ENCODE measurements at places on chromosomes 3 and 15.

- no peak overlapping the region for H3K27ac ChIP-seq
- H3K36me3 ChIP-seq = no peaks in the 10 kb centered on the region
- peaks cover 6% of the 10 kb centered on the region for H3K27me3 ChIP-seq
- no peaks in the 10 kb centered on the region for H3K4me1 ChIP-seq
These were observed 64.9 kb upstream of the SPRED1 start for GRCh38 chr15:38187630-38188313.

DNA sequence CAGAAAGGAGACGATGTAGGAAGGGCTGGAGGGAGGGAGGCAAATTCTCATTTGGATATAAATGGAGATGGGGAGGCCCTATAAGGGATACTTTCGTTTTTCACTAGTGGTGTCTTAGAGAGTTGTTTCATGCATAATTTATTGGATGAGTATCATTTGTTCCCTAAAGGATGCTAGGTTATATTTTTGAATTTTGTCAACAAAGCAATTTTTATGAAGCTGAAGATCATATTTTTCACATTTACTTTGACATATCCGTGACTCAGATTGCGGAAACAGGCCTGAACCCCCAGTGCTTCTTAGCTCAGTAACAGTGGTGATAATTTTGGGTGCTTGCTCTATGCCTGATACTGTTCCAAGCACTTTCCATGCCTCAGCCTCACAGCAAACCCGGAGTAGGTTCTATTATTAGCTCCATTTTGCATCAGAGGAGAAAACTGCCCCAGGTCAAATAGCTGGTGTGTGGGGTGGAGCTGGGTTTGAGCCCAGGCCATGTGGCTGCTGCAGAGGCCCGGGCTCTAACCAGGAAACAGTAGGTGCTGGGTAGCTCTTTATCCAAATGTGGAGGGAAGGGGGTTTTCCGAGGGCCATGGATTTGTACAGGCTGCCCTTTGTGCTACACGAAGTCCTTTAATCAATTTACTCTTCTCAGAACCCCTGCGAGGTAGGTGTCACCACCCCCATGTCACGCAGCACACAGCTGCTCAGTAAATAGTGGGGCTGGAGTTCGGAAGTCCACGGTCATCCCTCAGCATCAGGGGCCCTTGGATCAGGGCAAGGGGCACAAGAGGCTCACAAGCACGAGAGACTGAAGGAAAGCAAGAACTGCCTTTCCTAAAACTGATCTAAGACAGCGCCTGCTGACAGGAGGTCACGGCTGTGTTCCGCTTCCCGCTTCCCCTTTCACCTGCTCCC, 99.1 kb downstream of the SLC49A4 start:
- peaks cover 19% of the 10 kb centered on the region for H3K4me1 ChIP-seq
- no peak overlapping the region for H3K4me3 ChIP-seq
- peaks cover 15% of the 10 kb centered on the region for H3K27me3 ChIP-seq
- DNase-seq = peak; percentile 52

DNA sequence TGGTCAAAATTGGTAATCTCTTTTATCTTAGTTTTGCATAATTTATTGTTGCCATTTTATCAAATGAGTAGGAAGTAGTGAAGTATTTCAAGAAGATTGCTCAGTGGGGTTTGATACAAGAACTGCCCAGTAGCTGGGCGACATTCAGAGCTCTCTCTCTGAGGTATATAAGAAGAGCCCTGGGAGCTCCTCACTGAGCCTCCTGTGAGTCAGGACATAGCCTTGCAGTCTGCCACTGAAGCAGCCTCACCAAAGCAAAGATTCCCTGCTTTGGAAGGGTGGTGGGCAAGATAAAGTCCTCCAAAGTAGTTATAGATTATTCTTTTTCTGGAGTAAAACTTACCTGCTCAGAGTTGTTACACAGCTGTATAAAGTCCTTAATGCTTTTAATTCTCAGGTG, 26.1 kb downstream of the SKIL start:
- H3K4me3 ChIP-seq = no peak overlapping the region
- peaks cover 40% of the 10 kb centered on the region for H3K36me3 ChIP-seq
- no peaks in the 10 kb centered on the region for H3K4me1 ChIP-seq
- no peaks in the 10 kb centered on the region for H3K27me3 ChIP-seq
- H3K27ac ChIP-seq = no peak overlapping the region
- no peak for DNase-seq

- H3K27ac ChIP-seq = no peak overlapping the region
- no peak for DNase-seq
- peaks cover 25% of the 10 kb centered on the region for H3K27me3 ChIP-seq
These were observed 495 bp upstream of the MYEF2 start for GRCh38 chr15:48178648-48178931.

GRCh38 chr15:57896114-57896513, 169.4 kb downstream of the ALDH1A2 start:
- no peak overlapping the region for H3K27ac ChIP-seq
- no peaks in the 10 kb centered on the region for H3K36me3 ChIP-seq
- H3K4me3 ChIP-seq = no peak overlapping the region
- no peaks in the 10 kb centered on the region for H3K4me1 ChIP-seq
- peaks cover 8% of the 10 kb centered on the region for H3K27me3 ChIP-seq

DNA sequence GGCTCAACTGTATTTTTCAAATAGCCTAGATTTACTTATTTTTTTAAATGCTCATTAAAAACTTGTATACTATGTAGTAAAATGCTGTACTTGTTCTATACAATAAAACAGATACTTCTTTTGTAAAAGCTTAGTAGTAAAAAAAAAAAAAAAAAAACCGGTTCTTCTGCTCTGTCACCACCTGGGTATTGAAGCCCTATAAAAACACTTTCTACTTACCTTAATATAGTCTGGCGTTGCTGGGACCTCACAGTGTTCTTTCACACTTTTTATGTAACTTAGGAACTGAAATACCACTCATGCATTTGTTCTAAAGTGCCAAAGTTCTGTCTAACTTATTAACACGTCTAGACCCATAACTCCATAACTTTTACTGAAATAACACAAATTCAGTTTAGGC, 61.4 kb downstream of the TASOR start:
- H3K36me3 ChIP-seq = peaks cover 70% of the 10 kb centered on the region
- no peak overlapping the region for H3K27ac ChIP-seq
- H3K4me1 ChIP-seq = peaks cover 5% of the 10 kb centered on the region
- no peak overlapping the region for H3K4me3 ChIP-seq
- no peaks in the 10 kb centered on the region for H3K27me3 ChIP-seq
